A549 treated with CpdA at 1 μM for 4 hours (cell line): ENCODE measurements at places on chromosomes 2 and 18. TPM values are rescaled to one million over a fixed set of nuclear protein-coding genes. Genes with fewer than 3 reads are reported as not detected.

Gene CASP8
- 33.6 to 41.8 TPM (median 34.6 TPM) in 5 replicates for total RNA-seq

Gene LIMS4
- 0.56 to 0.88 TPM (median 0.74 TPM) in 5 replicates for total RNA-seq

Gene MYCN
- total RNA-seq = not detected in 5 replicates

Gene CTDSP1
- total RNA-seq = 58.9 to 77.3 TPM (median 73.4 TPM) in 5 replicates

Gene GEN1
- 11.4 to 15.7 TPM (median 14.4 TPM) in 5 replicates for total RNA-seq

Gene DHRS9
- 3.1 to 4.2 TPM (median 3.6 TPM) in 5 replicates for total RNA-seq

Gene SPTBN1
- 133 to 175 TPM (median 151 TPM) in 5 replicates for total RNA-seq

Gene REEP1
- 0.43 to 1.3 TPM (median 0.59 TPM) in 5 replicates for total RNA-seq

Gene NCKAP5
- total RNA-seq = 1.2 to 1.3 TPM (median 1.3 TPM) in 5 replicates

Gene FAP
- 0.12 TPM in 1 of 5 replicates, not detected in the others for total RNA-seq

Gene NETO1
- not detected in 5 replicates for total RNA-seq

Gene SERPINB12
- not detected in 5 replicates for total RNA-seq

Gene CRYBA2
- 0.44 TPM in 1 of 5 replicates, not detected in the others for total RNA-seq

Gene TDRD15
- total RNA-seq = not detected in 5 replicates

Gene DOCK10
- total RNA-seq = 43.4 to 56.2 TPM (median 46.6 TPM) in 5 replicates

Gene MLPH
- 218 to 289 TPM (median 278 TPM) in 5 replicates for total RNA-seq

Gene EPHA4
- 0.56 to 1.3 TPM (median 0.78 TPM) in 5 replicates for total RNA-seq

Gene OTX1
- 2.7 to 4.9 TPM (median 3.5 TPM) in 5 replicates for total RNA-seq

Gene IRS1
- total RNA-seq = 16.0 to 19.6 TPM (median 17.0 TPM) in 5 replicates

Gene STON1
- 0.23 to 0.46 TPM (median 0.35 TPM) in 4 of 5 replicates, not detected in the other for total RNA-seq

Gene COLEC12
- total RNA-seq = 0.03 to 0.07 TPM (median 0.06 TPM) in 3 of 5 replicates, not detected in the others

Gene MRPL19
- total RNA-seq = 72.0 to 74.6 TPM (median 74.0 TPM) in 5 replicates

Gene UGT1A4
- 0.07 TPM in 1 of 5 replicates, not detected in the others for total RNA-seq

Gene ERICH2
- total RNA-seq = not detected in 5 replicates

Gene LAPTM4A
- 226 to 267 TPM (median 247 TPM) in 5 replicates for total RNA-seq

Gene KCNJ13
- total RNA-seq = not detected in 5 replicates
